Activated T-cell treated with anti-CD3 and anti-CD28 coated beads, Interleukin-2, amount 50 U/mL, for 1 hour (primary cell): ENCODE measurements at places on chromosomes 7 and 10.

DNA sequence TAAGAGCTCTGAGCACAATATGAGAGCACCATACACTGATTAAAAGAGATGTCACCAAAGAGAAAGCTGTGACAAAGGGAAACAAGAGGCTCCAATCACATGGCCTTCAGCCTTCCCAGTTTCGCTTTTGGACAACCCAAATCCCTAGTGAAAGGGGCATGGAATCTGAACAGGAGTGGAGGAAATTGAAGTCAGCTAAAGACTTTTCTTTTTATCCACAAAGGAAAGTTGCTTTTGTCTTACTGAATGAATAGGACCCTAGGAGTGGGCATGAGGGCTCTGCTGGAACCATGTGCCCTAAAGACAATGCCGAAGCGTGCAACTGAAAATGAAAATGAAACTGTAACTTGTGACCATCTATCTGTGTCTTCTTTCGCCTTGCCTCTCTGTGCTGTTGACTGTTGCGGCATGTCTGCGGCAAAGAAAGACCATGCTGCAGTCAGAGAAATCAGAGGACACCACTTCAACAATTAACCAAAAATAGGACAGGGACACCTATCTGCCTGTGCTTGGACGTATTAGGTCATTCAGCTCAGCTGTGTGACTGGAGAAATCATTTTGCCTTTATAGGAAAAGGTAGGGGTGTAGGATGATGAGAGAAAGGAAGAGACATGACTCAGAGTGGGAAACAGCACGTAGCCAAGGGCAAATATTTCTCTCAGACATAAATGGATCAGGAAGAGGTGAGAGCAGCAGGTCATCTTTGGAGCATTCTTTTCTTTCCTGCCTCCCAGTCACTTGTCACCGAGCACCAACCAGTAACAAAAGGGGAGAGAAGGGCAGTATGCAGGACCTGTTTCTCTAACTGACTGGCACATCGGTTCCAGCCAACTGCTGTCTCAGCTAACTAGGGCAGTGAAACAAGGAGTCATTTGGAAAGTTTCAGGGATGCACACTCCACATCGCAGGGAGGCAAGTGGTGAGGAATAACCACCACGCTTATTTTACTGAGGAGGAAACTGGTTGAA lies 12.3 kb downstream of the CAV2 start:
- DNase-seq = no peak

- DNase-seq = no peak
Observed at GRCh38 chr10:97277551-97277950, 14.9 kb downstream of the ARHGAP19 start.

- DNase-seq = no peak
Observed at GRCh38 chr7:154546946-154547587, 455.9 kb downstream of the PAXIP1 start.

- DNase-seq = no peak
Observed at GRCh38 chr7:29408841-29409243, 154.8 kb upstream of the PRR15 start.

DNA sequence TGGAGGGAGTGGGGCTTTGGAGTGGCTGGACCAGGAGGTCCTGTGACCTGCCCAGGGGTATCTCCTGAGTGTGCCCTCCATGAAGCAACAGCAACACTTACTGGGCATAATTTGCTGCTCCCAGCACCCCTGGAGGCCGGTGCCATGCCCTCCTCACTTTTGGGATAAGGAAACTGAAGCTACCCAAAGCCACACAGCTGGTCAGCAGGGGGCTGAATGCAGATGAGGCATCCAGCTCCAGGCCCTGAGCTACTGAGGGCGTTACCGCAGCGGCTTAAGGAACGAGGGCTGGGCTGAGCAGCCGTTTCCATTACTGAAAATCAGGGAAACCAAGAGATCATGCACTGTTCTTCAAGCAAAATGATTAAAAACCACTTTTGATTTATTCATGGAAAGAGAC lies 408.9 kb downstream of the GLRX3 start:
- no peak for DNase-seq
